Activated CD8-positive, alpha-beta T cell treated with anti-CD3 and anti-CD28 coated beads, Interleukin-2, amount 10 ng/mL, durations not matched to agents 7 days and 5 days (primary cell): ENCODE measurements at places on chromosomes 1 and 21.

GRCh38 chr21:28445141-28445830 is 547.4 kb downstream of the LTN1 start:
- DNase-seq, result no peak
- H3K4me1 ChIP-seq, result no peaks in the 10 kb centered on the region
- no peak overlapping the region for H3K4me3 ChIP-seq
- H3K27ac ChIP-seq, result no peak overlapping the region
- no peaks in the 10 kb centered on the region for H3K36me3 ChIP-seq
- H3K27me3 ChIP-seq, result no peaks in the 10 kb centered on the region

GRCh38 chr1:39268906-39269305 is 64.4 kb downstream of the MACF1 start:
- peaks cover 34% of the 10 kb centered on the region for H3K36me3 ChIP-seq

- no peak overlapping the region for H3K4me3 ChIP-seq
- DNase-seq, result peak; percentile 78
These were observed 57.8 kb downstream of the SLC35D1 start for GRCh38 chr1:66996018-66996682.

DNA sequence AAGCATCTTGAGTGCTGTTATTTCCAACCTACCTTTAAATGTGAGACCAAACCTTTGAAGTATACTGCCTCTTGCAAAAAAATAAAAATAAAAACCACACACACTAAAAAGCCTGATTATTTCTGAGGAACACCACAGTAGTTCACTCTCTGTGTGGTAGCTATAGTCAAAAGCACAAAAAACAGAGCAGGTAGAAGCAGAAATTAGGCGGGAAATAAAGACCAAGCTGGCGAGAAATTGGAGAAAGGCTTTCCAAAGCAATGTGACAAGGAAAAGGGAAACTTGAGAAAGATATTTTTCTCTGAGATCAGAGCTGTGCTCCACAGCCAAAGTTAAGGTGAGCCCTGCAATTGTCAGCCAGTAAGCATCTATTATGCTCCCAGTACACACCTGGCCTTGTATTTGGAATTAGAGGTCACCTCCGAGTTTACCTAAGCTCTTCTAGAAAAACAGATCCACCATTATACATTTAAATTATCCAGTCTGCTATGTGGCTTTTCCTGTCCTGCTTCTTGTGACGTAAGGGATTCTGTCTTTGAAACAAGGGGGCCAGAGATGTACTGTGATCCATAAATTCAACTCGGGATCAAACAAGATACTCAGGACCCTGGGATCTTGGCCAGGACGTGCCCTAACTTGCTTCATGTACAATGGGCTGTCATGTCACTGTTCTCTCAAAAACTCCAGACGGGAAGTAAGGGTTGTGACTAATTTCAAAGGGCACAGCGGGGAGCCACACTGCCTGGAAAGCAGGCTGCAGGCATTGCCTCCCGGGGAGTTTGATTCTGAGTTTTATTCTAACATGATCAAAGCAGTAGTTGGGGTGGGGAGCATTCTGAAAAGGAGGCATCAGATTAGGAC is 39.8 kb upstream of the RAB4A start:
- DNase-seq, result no peak
- no peaks in the 10 kb centered on the region for H3K36me3 ChIP-seq
- H3K27me3 ChIP-seq, result peaks cover 15% of the 10 kb centered on the region
- no peak overlapping the region for H3K27ac ChIP-seq

GRCh38 chr1:56310945-56311344 is 268.4 kb downstream of the PLPP3 start:
- H3K4me3 ChIP-seq, result no peak overlapping the region
- no peak overlapping the region for H3K27ac ChIP-seq

- H3K27me3 ChIP-seq, result no peaks in the 10 kb centered on the region
- H3K4me3 ChIP-seq, result no peak overlapping the region
- no peaks in the 10 kb centered on the region for H3K36me3 ChIP-seq
- no peaks in the 10 kb centered on the region for H3K4me1 ChIP-seq
- DNase-seq, result no peak
- no peak overlapping the region for H3K27ac ChIP-seq
These were observed 174.0 kb downstream of the CRB1 start for GRCh38 chr1:197441999-197442414.

DNA sequence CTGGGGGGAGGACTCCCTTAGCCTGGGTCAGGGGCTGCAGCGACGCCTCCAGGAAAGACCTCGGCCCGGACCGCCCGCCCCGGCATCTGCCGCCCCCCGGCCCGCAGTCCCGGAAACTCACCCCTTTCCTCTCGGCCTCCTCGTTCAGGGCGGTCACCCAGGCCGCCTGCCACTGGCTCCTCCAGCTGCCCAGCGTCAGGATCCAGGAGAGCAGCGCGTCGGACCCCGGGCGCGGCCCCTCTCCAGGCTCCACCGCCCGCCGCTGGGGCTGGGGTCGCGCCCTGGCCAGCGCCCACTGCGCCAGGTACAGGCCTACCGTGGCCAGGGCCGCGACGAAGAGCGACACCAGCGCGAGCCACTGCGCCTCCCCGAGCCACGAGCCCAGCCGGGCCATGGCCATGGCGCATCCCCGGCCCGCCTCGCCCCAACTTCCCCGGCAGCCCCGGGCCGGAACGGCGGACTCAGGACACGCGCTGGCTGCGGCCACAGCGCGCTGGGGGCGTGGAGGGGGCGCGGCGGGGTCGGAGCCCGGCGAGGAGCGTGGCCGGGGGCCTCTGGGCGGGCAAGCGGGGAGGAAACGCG is 478 bp downstream of the C2CD2 start:
- peaks cover 19% of the 10 kb centered on the region for H3K4me1 ChIP-seq
- no peak overlapping the region for H3K27ac ChIP-seq
- no peaks in the 10 kb centered on the region for H3K36me3 ChIP-seq

- H3K27ac ChIP-seq, result no peak overlapping the region
- no peaks in the 10 kb centered on the region for H3K27me3 ChIP-seq
- no peaks in the 10 kb centered on the region for H3K4me1 ChIP-seq
- DNase-seq, result no peak
- no peak overlapping the region for H3K4me3 ChIP-seq
These were observed 70.3 kb upstream of the ACTL8 start for GRCh38 chr1:17684810-17685209.

DNA sequence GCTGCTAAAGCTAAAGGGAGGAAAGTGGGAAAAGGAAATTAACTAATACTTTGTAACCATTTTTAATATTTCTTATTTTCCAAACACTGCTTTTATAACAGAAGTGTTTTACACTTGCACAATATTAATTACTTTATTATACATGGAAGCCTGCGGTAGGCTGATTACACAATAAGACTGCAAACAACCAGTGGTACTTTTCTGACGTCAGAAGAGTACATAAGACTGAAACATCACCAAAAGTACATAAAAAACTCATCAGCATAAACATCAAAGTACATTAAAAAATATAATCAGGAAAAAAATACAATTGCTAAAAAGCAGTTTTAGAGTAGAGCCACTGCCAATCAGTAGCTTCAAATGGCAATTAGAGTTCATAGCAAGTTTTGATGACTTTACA is 4.6 kb downstream of the ZNF281 start:
- H3K27ac ChIP-seq, result no peak overlapping the region
- H3K4me1 ChIP-seq, result peaks cover 43% of the 10 kb centered on the region
- no peak for DNase-seq
- peaks cover 54% of the 10 kb centered on the region for H3K36me3 ChIP-seq
- no peak overlapping the region for H3K4me3 ChIP-seq

- H3K27ac ChIP-seq, result no peak overlapping the region
- H3K27me3 ChIP-seq, result peaks cover 21% of the 10 kb centered on the region
- no peak overlapping the region for H3K4me3 ChIP-seq
- DNase-seq, result no peak
- no peaks in the 10 kb centered on the region for H3K4me1 ChIP-seq
- no peaks in the 10 kb centered on the region for H3K36me3 ChIP-seq
These were observed 226.6 kb downstream of the PRDM2 start for GRCh38 chr1:13926556-13926955.

DNA sequence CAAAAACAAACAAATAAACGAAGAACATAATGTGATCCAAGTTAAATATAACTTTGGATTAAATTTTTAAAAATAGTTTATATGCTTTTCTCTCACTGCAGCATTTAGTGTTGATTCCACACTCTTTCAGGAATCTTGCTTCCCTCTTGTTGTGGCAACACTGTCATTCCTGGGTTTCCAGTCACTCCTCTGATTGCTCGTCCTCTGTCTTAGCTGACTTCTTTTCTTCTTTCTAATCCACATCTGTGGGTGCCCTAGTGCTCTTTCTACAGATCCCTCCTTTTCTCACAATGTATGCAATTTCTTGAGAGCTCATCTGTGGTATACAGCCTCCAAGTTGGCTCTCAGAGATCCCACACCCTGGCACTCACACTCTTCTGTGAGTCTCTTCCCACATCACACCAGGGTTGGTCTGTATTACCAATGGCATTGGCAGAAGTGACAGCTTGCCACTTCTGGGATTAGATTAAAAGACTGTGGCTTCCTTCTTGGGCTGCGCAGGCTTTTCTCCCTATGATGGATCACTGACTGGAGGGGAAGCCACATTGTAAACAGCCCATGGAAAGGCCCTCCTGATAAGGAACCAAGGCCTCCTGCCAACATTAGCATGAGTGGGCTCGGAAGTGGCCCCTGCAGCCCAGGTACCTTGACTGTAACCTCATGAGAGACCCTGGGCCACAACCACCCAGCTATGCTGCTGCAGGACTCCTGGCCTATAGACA is 11.5 kb upstream of the MYOC start:
- no peak overlapping the region for H3K4me3 ChIP-seq
- DNase-seq, result no peak
- H3K36me3 ChIP-seq, result no peaks in the 10 kb centered on the region
- H3K27me3 ChIP-seq, result peaks cover 3% of the 10 kb centered on the region
- no peak overlapping the region for H3K27ac ChIP-seq
- H3K4me1 ChIP-seq, result no peaks in the 10 kb centered on the region

- H3K27me3 ChIP-seq, result no peaks in the 10 kb centered on the region
- no peaks in the 10 kb centered on the region for H3K36me3 ChIP-seq
- no peaks in the 10 kb centered on the region for H3K4me1 ChIP-seq
- no peak overlapping the region for H3K27ac ChIP-seq
These were observed 52.5 kb downstream of the RWDD3 start for GRCh38 chr1:95286479-95286878.

DNA sequence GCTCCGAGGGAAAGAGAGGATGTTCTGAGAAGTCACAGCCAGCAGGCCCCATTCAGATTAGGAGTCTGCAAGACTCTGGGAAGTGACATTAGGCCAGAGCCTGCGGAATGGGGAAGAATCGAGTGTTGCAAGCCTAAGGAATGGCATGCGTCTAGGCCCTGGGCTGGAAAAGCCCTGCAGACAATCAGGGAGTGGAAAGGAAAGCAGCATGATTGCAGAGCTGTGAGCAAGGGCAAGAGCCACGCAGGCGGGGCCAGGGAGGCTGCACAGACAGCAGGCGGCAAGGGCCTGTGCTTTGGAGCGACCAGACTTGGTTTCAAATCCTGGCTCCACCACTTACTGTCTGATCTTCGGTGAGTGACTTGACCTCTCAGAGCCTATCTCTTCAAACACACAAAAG is 118.2 kb downstream of the RRAGC start:
- no peaks in the 10 kb centered on the region for H3K4me1 ChIP-seq
- H3K27ac ChIP-seq, result no peak overlapping the region
- H3K36me3 ChIP-seq, result no peaks in the 10 kb centered on the region
- no peak overlapping the region for H3K4me3 ChIP-seq
- H3K27me3 ChIP-seq, result peaks cover 6% of the 10 kb centered on the region

DNA sequence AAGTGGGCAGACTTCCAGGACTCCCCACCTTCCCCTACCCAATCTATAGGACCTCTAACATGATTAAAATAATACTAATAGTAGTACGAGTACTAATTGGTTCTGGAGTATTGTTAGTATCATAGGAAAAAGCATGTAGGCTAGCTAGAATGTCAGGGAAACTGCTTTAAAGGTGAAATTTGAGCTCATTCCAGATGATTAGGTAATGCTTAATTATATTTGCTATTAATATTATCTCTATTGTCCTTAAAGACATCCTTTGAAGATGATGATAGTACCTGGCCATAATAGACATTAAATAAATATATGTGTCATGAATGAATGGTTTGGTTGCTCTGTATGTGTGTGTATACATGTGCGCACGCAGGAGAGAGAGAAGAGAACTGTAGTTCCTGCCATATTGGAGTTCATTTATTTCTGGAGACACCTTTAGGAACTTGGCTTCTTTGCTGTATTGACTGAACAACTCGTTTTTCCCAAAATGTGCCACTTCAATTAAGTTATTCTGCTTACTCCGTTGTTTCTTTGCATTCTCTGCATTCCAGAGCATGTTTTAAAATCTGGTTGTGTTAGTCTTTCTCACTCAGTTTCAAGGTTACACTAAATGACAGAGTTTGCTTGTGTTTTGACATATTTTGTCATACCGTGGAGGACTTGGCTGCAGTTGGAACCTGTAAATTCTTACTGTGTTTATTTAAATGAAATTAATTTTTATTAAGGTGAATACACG is 117.1 kb downstream of the OSBPL9 start:
- DNase-seq, result no peak
- no peaks in the 10 kb centered on the region for H3K27me3 ChIP-seq
- no peaks in the 10 kb centered on the region for H3K36me3 ChIP-seq
- H3K4me1 ChIP-seq, result peaks cover 28% of the 10 kb centered on the region
- no peak overlapping the region for H3K4me3 ChIP-seq
- no peak overlapping the region for H3K27ac ChIP-seq

DNA sequence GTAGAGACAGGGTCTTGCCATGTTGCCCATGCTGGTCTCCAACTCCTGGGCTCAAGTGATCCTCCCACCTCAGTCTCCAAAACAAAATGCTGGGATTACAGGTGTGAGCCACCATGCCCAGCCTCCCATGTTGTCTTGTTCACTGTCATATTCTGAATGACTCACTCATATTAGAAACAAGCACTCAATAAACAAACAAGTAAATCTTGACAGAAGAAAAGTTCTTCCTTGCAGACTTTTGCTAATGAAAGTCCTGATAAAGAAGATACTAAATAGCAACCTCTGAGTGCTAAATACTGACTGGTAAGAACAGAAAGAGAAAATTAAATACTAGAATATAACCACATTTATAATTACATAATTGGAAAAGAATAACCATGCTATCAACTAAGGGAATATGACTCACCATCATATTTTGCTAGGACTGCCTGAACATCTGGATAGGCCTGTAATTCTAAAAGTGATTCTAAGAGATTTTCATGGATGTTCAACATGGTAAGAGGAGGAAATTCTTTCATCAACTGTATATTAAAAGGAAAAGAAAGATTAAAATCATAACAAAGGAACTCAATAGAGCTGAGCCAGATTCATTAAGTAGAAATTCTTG is 37.3 kb downstream of the ST7L start:
- H3K4me3 ChIP-seq, result no peak overlapping the region
- peaks cover 4% of the 10 kb centered on the region for H3K36me3 ChIP-seq
- no peak overlapping the region for H3K27ac ChIP-seq
- H3K27me3 ChIP-seq, result no peaks in the 10 kb centered on the region
- H3K4me1 ChIP-seq, result no peaks in the 10 kb centered on the region

GRCh38 chr1:206025283-206025820 is 1.7 kb upstream of the CTSE start:
- no peak overlapping the region for H3K4me3 ChIP-seq
- H3K27me3 ChIP-seq, result peaks cover 22% of the 10 kb centered on the region
- no peaks in the 10 kb centered on the region for H3K4me1 ChIP-seq
- DNase-seq, result no peak
